Anterior cingulate cortex (tissue), 58 donors: ENCODE measurements at places on chromosomes 1 and 21.

GRCh38 chr1:236147068-236147467 is 4.7 kb downstream of the GPR137B start:
- DNase-seq = no peak

GRCh38 chr1:18400347-18401102 is 80.2 kb upstream of the KLHDC7A start:
- no peak for DNase-seq

- no peak for DNase-seq
These were observed 121.2 kb upstream of the KCNJ6 start for GRCh38 chr21:38037416-38037815.

GRCh38 chr1:229597877-229598276 is 28.0 kb downstream of the TAF5L start:
- DNase-seq = no peak

- no peak for DNase-seq
These were observed 62.6 kb downstream of the VPS26C start for GRCh38 chr21:37204580-37204979.

GRCh38 chr1:40985875-40986274 is 6.4 kb downstream of the CTPS1 start:
- no peak for DNase-seq

DNA sequence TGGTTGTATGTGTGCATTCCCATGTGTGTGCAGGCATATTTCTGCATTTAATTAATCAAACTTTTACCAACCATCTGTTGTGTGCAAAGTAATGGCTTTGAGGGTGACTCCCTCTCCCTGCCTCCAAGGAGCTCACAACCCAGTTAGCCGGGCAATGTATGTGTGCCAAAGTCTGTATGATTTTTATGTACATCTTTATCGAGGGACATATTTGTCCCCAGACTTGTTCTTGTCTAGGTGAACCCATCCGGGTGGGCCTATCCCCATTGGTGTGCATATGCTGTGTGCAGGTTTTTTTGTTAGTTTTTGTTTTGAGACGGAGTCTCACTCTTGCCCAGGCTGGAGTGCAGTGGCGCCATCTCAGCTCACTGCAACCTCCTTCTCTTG is 1.8 kb downstream of the SYTL1 start:
- DNase-seq = no peak

DNA sequence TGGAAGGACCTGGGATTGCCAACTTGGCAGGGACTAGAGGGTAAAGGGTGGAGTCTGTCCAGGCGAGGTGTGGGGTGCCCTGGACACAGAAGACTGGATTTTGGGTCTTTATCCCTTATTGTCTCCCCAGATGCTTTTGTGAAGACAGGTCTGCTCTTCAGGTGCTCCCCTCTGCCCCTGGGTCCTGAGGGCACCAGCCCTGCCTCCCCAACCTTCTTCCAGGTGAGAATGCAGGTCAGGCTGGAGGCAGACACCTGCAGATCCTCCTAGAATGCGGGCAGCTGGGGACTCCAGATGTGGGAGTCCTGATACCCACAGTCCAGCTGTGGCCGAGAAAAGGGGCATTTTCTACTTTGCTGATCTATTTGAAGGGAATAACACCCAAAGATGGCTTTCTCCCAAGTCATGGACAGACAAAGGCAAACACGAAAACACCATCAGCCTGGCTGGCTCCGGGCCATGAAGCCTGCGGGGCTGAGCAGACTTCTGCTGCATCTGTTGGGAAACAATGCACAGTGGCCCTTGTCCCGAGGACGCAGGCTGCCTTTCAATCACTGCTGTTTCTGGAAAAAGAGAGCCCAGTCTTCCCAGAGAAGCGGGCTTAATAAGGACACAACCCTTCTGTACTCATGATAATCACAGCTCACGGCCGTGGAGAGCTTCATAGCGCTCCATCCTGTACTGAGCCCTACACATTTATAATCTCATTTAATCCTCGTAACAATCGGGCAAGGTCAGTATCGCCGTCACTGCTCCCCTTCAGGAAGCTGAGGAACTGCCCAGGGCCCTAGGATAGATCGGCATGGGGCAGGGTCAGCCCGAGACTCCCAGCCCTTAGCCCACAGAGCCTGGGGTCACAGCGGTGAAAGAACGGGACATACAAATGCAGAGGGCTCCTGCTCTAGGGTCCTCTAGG is 62.0 kb upstream of the ABCG1 start:
- peak; percentile 81 for DNase-seq

GRCh38 chr1:86764523-86764922 is 60.1 kb downstream of the SH3GLB1 start:
- DNase-seq = no peak

DNA sequence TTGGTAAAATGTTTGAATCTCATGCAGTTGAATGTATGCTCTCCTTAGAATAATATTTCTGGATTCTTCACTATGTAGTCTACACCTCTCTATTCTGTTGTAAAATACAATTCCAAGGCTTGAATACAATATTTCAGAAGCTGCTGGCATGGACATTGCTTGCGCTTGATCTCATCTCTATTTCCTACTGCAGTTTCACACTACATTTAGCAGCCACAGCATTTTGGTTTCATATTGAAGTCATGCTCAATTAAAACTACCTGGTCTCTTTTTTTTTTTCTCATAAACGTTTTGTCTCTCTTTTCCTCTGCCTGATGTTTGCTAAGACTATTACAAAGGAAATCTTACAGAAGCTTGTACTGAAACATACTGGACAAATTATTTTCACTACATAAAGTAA is 631.0 kb upstream of the TMPRSS15 start:
- DNase-seq = no peak

DNA sequence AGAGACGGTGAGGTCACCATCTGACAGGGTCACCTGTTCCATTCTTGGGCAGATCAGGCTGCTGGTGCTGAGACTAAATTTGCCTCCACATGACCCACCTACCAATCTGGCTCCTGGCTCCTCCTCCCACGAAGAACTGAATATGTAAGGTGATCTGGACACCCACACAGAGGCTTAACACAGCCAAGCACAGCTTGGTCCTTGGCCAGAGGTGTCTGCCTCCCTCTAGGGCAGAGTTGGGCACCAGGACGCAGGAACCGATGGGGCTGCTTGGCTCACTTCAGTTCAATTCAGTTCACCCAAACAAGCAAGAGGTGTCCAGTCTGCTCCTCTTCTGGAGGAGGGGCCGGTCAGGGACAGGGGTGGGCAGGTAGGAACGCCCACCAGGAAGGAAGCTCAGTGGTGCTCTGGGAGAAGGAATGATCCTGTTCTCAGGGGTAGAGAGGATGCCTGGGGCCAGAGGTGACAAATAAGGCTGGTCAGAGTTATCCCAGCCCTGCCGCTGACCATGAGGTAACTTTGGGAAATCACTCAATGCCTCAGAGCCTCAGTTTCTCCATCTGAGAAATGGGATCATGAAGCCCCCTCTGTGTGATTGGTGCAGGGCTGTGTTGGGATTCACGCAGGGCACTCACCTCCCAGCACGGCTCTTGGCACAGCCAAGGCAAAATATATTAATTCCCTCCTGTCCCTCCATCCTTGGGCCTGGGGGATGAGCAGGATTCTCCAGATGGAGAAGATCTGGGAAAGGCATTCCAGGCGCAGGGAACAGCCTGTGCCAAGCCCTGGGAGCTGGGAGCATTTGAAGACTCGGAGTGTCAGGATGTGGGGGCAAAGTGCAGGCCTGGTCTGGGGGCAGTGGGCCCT is 284.5 kb downstream of the PTPRU start:
- DNase-seq = no peak

DNA sequence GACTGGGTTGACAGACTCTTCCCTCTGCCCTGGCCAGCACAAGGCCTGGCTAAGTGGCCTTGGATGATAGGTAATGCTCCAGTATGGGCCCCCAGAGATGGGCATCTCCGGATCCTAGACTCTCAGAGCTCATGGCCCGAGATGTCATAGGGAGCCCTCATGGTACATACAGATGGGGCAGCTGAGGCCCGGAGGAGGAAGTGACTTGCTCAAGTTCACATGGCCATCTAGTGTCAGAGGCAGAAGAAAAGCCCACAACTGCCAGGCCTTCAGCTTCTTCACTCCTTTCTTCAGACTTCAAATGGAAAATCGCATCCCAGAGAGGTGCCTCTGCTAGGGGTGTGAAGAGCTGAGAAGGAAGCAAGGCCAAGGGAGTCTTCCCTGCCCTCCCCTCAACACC is 46.8 kb upstream of the SYNC start:
- no peak for DNase-seq

DNA sequence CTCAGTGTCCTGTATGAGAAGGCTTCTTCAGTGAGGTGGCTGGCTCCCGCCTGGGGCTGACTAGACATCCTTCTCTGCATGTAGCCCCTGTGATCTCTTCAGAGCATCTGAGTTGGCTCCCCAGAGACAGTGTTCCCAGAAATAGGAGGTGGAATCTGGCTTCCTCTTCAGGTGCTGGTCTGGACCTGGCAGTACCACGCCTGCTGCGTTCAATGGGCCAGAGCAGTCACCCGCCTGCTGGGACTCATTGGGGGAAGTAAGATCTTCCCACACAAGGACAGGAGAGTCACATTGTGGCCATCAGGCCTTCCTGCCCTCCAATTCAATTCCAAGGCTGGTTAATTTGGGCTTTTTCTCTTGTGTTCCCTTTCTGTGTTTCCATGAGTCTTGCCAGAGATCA is 51.0 kb downstream of the ADARB1 start:
- DNase-seq = no peak

DNA sequence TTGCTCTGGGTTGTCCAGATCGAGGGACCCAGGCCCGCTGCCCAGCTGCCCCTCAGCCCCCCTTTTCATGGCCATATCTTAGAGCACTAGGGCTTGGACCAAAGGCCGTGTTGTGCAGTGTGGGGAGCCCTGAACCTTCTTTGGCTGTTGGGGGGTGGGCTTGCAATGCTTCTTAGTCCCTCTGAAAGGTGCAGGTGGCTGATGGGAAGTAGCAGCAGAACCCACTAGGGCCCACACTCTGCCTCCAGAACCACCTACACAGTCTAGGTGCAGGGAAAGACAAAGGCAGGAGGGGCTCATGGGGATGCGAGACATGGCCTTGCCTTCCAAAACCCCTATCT is 2.3 kb upstream of the HPCA start:
- no peak for DNase-seq

GRCh38 chr1:79193211-79194079 is 186.9 kb upstream of the ADGRL4 start:
- DNase-seq = no peak

GRCh38 chr1:227518876-227519275 is 44.5 kb upstream of the ZNF678 start:
- DNase-seq = no peak

DNA sequence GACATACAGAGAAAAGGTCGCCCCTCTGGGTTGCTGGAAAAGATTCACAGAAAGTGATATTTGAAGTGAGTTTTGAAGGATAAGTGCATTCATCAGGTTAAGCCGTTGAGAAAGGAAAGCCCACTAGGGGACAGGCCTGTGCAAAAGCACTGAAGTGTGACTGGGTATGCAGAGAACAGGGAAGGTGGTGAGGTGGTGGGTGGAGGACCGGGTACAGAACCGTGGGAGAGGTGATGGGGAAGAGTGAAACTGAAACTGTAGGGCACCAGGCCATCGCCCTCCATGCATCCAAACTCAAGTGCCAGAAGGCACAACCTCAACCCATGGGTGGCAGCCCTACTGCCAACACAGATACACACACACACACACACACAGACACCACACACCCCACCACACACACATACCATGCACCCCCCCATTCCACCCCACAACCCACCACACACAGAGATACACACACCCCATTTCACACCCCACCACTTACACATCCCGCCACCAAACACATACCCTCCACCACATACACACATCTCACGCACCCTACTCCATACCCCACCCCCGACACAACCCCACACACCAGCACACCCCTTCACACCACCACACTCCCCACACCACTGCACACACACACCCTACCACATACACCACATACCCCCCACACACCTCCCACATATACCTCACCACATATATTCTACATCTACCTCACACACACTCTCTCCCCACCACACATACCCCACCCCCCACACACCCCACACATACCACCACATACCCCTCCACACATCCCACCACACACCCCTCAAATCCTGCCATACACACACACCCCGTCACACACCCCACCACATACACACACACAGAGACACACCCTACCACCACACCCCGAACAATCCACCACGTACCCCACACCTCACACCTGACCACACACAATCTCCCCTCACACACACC is 59.0 kb downstream of the TSEN15 start:
- no peak for DNase-seq

DNA sequence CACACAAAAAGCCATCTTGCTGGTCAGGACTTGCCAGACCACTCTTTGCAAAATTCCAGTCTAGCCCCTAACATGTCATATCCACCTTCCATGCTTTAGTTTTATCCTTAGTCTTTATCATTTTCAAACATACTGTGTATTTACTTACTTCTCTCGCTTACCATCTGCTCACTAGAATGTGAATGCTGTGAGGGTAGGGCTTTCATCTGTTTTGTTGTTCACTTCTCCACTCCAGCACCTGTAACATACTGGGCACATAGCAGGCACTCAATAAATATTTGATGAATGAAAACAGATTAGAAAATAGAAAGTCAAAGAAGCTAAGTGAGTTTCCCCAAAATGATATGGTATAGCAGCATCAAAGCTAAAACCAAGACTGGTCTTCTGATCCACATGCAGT is 79.9 kb downstream of the OLFML2B start:
- DNase-seq = no peak

- DNase-seq = no peak
These were observed 100.5 kb downstream of the NPHP4 start for GRCh38 chr1:5891736-5892135.

GRCh38 chr1:205310976-205311704 is 10.4 kb downstream of the NUAK2 start:
- no peak for DNase-seq

DNA sequence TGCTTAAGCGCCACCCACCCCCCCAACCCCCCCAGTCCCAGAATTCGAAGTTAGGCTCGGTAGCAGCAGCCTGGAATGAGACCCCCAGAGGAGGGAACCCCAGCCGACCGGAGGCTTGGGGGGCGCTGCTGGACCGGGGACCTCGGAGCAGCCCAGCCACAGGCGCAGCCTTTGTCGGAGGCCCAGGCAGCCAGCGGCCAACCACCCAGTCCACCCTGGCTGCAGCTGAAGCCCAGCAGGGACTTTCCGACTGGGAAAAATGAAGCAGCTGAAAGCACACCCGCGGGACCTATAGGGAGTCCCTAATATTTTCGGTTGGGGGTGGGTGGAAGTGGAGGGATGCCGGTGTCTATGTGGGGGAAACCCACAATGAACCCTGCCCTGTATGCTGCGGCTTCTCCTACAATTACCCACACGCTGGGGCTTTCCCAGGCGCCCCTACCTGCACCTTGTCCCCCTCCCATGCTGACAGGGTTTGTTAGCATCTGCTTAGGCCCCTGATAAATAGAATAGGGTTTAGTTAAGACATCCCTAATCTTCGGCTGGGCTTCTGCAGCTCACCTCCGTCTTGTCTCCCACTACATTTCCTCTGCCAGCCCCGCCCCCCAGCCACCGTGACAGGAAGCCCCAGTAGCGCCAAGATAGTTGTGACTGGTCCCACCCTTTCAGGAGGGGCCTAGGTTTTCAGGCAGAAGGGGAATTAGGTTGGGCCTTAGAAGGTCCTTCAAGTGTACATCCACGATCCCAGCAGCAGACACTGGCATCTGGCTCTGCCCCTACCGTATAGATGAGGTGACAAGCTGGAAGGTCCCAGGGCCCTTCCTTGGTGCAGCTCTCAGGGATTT is 838 bp downstream of the CCDC28B start:
- DNase-seq = peak; percentile 56
